ENCODE measurements at places on chromosomes 3 and 15.

- no peak for DNase-seq
Observed at GRCh38 chr3:155941354-155941753, 70.9 kb downstream of the GMPS start.

DNA sequence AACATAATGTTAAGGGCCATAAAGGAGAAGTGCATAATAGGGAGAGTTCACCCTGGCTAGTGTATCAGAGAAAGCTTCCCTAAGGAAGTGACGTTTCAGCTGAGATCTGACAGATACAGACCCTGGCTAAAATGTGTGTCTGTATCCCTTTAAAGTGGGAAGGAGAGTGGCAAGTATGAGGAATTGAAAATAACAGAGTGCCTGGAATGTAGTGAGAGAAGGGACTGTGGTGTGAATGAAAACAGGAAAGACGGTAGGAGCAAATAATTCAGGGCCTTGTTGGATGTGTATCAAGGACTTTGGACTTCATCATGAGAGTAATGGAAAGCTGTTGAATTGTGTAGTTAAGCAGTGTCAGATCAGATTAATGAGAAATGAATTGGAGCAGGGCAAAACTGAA, 30.5 kb downstream of the NEO1 start:
- no peak for DNase-seq

DNA sequence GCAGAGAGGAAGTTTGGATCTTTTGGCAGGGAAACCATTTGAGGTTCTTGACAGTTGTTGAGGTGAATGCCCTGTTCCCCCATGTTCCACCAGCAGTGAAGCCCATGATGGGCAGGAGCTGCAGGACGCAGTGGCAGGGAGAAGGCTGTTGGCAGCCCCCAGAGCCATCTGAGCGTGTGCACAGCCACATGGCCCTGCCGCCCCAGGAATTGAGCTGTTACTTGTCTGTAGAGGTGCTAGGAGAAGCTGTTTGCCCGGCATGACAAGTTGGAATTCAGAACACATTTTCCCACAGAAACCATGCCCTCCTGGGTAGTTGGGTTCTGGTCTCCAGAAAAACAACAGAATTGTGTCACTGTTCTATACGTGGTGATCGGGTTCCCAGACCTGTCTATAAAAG, 218.2 kb upstream of the NR2E3 start:
- no peak for DNase-seq

DNA sequence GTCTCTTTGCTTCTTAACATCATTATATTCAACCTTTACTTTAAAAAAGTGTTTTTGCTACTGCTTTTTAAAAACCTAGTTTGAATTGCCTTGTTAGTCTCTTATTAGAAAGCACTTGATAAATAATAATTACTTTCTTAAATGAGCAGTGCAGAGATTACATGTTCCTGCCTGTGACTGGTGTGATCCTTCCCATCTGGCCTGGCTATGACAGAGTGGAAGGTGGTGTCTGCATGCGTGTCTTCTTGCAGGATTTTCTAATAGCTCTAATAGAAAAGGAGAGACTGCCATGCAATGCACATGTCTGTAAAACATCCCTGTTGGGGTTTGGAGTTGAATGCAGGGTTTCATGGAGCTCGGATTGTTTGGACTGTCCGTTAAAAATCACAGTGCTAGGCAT, 425.8 kb upstream of the TPM1 start:
- DNase-seq, result no peak

- DNase-seq, result no peak
Observed at GRCh38 chr3:188174317-188175044, 20.5 kb downstream of the LPP start.

GRCh38 chr3:127233371-127233770, 40.4 kb downstream of the PRR23E start:
- no peak for DNase-seq

DNA sequence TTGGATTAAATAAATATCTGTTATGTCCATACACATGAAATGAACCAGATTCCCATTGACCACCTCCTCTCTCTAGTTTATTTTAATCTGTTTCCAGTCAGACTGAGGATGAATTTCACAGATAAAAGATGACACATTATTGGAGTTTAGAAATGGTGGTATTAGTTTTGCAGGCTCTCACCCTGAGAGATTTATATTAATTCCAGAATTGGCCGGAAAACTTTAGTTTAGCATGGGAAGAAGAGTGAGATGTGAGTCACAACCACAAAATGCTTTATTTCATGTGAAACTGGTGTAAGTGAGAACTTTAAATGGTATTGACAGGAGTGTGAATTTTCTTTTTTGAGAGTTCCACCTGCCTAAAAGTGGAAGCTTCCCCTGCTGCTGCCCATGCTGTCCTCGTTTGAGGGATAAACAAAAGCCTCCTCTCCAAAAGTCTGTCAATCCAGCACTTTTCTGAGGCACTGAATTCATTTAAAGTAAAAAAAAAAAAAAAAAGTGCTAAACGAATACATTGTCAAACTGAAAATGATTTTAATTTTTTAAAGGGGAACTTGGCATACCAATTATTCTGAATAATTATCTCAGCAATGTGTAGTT, 65.1 kb upstream of the EPHA3 start:
- DNase-seq, result no peak

- no peak for DNase-seq
Observed at GRCh38 chr15:70491201-70491621, 272.1 kb downstream of the UACA start.

All from T follicular helper cell (primary cell).